ENCODE measurements at places on chromosomes 3 and 15.
A peak's percentile ranks its signal among the peaks of the same experiment; 100 is the strongest.

- peak; percentile 4 for DNase-seq
Observed at GRCh38 chr3:141798448-141798845, 35.2 kb downstream of the GRK7 start.

DNA sequence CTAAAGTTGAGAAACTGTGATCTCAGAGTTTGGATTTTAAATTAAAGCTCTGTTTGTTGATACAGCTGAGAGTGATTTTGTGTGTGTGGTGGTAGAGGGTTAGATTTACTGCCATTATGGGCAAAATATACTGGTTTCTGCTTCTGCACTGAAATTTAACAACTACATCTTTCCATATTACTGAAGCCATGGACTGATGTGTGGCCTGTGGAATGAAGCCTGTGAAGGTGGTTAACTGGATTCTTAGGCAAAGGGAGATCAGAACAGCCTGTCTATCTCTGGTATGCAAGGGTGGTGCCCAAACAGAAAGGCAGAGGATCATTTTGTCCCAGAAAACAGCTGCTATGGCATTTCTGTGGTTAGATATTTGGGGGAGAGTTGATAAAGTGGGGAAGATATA is 297.3 kb upstream of the THBS1 start:
- no peak for DNase-seq

GRCh38 chr15:80090879-80091503 is 31.5 kb downstream of the ZFAND6 start:
- no peak for DNase-seq

- no peak for DNase-seq
Observed at GRCh38 chr3:37026851-37027250, 33.5 kb downstream of the MLH1 start.

- DNase-seq: no peak
Observed at GRCh38 chr3:57948781-57949242, 59.4 kb upstream of the FLNB start.

GRCh38 chr3:71262364-71263265 is 320.9 kb downstream of the FOXP1 start:
- DNase-seq: no peak

- no peak for DNase-seq
Observed at GRCh38 chr3:112319516-112320276, 13.3 kb upstream of the CD200 start.

GRCh38 chr3:133842158-133842557 is 36.5 kb downstream of the SRPRB start:
- DNase-seq: no peak

DNA sequence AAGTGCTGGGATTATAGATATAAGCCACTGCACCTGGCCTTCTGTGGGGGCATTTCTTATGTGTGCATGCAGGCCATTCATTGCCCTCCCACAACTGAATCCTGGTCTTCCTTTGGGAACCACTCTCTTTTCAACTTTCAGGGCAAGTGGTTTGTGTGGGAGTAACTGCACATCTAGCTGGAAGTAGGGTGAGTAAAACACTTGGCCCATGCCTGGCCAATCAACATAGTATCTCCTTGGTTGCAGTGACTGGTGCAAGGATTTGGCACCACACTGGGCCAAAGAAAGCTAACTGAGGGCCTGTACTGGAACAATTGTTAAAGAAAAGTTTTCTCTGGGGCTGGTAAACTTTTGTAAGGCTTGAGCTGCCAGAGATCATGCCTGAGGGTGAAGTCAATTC is 189.2 kb upstream of the FEZF2 start:
- no peak for DNase-seq

DNA sequence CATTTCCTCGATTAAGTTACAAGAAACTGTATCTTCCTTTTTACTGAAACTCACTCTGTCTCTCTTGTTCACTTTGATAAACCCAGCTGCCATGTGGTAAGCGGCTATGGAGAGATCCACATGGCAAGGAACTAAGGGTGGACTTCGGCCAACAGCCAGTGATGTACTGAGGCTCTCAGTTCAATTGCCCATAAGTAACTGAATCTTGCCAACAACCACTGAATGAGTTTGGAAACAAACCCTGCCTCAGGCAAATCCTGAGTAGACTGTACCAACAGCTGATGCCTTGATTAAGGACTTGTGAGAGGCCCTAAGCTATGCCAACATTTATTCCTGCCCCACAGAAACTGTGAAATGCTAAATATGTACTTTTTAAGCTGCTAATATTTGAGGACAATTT is 433.5 kb downstream of the PLOD2 start:
- DNase-seq: no peak

GRCh38 chr15:88613074-88613944 is 7.8 kb upstream of the AEN start:
- DNase-seq: peak; percentile 20

GRCh38 chr3:187447737-187448136 is 79.6 kb downstream of the RTP4 start:
- no peak for DNase-seq

DNA sequence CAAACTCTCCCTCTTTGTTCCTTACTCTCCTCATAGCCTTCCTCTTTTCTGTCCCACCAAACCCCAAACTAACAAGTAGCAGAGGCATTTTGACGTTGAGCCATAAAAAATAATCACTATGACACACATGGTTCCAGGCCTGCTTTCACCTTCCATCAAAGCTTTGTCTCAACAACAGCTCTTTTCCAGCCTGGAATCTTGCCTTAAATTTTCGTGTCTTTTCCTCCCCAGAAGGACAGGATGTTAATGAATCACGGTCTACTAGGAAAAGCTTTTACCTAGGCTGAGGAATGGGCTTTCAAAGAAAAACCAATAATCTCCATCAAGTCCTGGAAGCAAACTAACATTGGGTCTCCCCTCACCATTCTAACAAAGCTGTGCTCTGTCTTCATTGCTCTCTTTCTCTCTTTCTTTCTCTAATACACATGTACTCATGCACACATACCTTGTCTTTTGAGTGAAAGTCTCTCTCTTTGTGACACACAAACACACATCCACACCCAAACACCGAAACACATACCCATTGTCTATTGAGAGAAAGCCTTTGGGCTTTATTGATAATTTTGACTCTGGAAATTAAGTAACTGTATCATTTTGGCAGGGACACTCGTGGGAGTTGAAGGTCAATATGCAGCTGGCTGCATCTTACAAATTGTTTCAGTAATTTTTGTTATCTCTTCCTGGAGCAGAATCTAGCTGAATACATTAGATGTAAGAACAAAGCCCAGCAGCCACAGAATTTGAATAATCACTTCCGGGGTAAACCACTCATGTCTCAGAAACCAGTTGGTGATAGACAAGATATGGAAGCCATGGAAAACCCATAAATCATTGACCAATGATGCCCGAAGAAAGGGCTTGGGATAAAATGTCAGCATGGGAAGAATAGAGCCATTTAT is 107.4 kb upstream of the SLC4A7 start:
- DNase-seq: no peak

DNA sequence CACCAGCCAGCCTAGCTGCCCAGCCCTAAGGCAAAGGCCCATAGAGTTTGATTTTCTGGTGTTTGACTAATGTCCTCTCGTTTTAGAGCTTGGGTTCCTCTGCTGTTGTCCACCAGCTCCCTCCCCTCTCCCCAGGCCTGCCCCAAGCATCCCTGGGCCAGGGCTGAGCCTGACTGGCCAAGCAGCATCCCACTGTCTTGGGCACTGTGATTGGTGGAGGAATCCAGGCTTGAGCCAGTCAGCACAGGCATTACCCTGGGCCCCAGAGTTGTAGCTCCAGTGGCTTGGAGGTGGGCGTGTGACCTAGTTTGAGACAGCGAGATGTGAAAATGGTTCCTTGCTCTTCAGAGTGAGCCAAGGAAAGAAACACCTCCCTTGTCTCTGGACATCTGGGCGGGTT is 155.3 kb upstream of the MEF2A start:
- peak; percentile 18 for DNase-seq

DNA sequence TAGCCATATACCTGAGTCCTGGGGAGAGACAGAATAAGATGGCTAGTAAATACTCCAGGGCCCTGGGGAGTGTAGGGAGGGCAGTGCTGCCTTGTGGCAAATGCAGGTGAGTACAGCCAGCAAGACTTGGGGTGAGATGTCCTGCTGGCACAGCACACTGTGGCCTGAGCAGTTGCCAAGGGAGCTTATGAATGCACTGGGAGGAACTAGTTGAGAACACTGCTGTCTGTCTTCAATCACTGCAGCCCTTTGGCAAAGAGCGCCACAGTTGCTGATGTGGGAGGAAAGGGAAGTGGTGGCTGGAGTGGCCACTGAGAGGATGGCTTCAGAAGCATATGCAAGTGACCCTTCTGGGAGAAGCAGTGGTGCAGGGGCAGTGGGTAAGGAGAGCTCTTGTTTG is 264.6 kb downstream of the RORA start:
- no peak for DNase-seq

DNA sequence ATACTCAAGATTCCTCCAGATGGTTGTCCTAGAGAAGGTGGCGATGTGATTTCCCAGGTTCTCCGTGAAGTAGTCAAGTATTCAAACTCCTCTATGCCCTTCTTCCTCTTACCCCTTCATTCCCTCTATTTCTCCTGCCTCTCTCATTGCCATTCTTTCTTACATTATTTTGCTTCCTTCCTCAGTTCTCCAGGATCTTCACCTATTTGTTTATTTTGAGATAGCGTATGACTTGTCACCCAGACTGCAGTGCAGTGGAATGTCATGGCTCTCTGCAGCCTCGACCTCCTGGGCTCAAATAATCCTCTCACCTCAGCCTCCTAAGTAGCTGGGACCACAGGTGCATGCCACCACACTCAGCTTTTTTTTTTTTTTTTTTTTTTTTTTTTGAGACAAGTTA is 1.8 kb upstream of the ITPKA start:
- DNase-seq: no peak

All from GM13976 (cell line).